ENCODE measurements at places on chromosomes 4 and X.
A peak's percentile ranks its signal among the peaks of the same experiment; 100 is the strongest.

- no peak for DNase-seq
These were observed 20.8 kb downstream of the CNOT6L start for GRCh38 chr4:77798385-77798784.

DNA sequence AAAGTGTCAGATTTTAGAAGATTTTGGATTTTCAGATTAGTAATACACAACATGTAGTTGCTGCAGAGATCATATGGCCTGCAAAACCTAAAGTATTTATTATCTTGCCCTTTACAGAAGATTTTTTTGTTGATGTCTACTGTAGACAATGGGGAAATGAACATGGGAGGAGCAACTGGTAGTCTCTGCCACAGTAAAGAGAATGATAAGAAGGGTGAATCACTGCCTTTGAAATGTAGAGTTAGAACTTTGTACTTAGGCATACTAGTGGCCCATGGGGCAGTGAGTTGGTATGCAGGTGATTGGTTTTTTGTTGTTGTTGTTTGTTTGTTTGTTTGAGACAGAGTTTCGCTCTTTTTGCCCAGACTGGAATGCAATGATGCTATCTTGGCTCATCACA lies 50.1 kb downstream of the GAB1 start:
- DNase-seq: no peak

- DNase-seq: peak; percentile 28
These were observed 20.9 kb upstream of the MTM1 start for GRCh38 chrX:150547375-150548115.

DNA sequence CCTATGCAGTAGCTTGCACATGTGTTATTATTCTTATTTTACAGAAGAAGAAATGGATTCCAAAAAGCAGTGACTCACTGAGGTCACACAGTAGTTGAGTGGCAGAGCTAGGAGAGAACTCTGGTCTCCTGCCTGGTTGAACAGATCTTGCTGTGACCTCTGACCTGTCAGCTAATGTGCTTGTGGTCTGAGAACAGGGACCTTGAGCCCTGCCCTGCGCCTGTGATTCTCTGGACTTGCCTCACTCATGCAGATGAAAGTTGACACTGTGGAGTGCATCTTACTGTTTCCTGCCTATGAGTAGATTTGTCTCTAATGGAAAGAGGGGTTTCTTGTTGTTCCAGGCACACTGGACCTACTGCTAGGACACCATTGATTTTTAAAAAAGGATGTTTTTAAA lies 32.3 kb downstream of the ETNPPL start:
- no peak for DNase-seq

- DNase-seq: no peak
These were observed 124.2 kb upstream of the KCNIP4 start for GRCh38 chr4:22072726-22073125.

Data from stimulated activated naive CD8-positive, alpha-beta T cell treated with anti-CD3 and anti-CD28 coated beads, Interleukin-15, Interleukin-2, amounts not matched to agents 100 U/mL and 50 U/mL, for 24 hours (primary cell).